ENCODE measurements at places on chromosomes 1 and 21. TPM values are rescaled to one million over a fixed set of nuclear protein-coding genes. Genes with fewer than 3 reads are reported as not detected.
A peak's percentile ranks its signal among the peaks of the same experiment; 100 is the strongest.

GRCh38 chr1:205913451-205914154 lies 29.7 kb downstream of the SLC26A9 start:
- H3K4me1 ChIP-seq, result no peaks in the 10 kb centered on the region
- H3K27me3 ChIP-seq, result no peaks in the 10 kb centered on the region
- DNase-seq, result no peak
- no peak overlapping the region for H3K4me3 ChIP-seq

DNA sequence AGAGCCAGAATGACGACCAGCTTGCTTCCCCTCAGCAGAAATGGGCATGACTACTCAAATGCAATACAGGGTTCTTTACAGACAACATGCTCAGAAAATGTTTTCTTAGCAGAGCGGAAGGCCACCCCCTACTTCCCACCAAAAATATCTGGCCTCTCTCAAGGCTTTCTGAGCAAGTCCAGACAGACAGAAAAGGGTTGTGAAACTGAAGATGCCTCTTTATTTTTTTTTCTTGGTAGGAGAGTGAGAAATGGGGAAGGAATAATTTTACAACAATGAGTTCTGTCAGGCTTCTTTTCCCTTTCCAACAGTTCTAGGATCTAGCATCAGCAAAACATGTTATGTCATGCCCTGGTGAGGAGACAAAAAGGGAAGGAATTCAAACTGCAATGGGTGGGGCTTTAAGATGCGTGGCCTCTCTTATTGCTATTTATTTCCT lies 172.0 kb upstream of the CAMK1G start:
- H3K27me3 ChIP-seq, result no peaks in the 10 kb centered on the region
- no peak overlapping the region for H3K4me3 ChIP-seq
- peaks cover 17% of the 10 kb centered on the region for H3K4me1 ChIP-seq
- DNase-seq, result no peak
- H3K27ac ChIP-seq, result no peak overlapping the region

GRCh38 chr1:1943834-1944570 lies 24.9 kb upstream of the TMEM52 start:
- H3K4me1 ChIP-seq, result no peaks in the 10 kb centered on the region
- peaks cover 4% of the 10 kb centered on the region for H3K27me3 ChIP-seq
- H3K4me3 ChIP-seq, result peak overlapping the region; percentile 35
- DNase-seq, result peak; percentile 84

The TRIM17 gene
- total RNA-seq, result 5.0 TPM

GRCh38 chr21:43904331-43904781 lies 39.3 kb downstream of the AGPAT3 start:
- DNase-seq, result no peak
- H3K4me3 ChIP-seq, result no peak overlapping the region
- no peaks in the 10 kb centered on the region for H3K36me3 ChIP-seq
- H3K27me3 ChIP-seq, result no peaks in the 10 kb centered on the region
- no peak overlapping the region for H3K27ac ChIP-seq

DNA sequence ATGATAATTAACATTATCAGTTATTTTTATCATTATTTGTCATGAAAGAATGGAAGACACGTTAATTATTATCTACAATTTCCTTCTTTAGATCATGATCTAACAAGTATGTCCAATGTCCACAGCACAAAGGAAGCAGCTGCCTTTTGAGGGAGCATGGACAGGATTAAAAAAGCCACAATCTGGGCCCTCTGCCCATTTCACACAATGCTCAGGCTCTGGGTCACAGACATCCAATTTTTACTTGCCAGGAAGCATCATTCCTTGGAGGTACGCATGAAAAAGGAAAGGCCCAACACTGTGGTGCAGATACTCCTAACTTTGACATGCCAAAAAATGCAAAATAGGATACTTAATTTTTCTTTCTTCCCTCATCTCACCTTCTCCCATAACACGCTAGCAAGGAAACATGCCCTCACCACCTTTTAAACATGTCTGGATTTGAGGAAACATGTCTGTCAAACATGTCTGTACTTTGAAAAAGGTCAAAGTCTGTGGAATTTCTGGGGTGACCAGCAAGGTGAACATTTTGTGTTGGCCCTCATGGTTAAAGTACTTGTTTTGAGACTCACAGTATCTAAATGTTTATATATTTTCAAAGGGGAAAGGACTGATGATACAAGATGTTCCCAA lies 40.0 kb downstream of the GADD45A start:
- no peaks in the 10 kb centered on the region for H3K36me3 ChIP-seq
- no peak overlapping the region for H3K27ac ChIP-seq
- no peak for DNase-seq

The PROX1 gene
- total RNA-seq, result 1.3 TPM

DNA sequence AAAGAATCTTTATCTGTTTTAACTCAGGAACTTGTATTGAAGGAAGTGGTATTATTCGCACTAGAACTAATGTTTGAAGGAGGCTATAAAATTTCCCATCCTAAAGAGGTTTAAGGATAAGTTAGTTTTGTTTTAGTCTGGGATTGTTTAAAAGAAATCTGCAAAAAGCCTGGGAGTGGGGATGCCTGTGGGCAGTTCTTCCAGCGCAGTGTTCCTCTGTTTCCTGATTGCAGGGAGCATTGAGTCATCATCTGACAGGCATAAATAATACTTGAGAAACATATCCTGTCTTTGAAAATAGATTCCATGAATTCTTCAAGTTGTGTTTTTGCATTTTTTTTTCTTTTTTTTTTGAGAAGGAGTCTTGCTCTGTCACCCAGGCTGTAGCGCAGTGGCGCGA lies 350.8 kb upstream of the PTBP2 start:
- H3K4me3 ChIP-seq, result no peak overlapping the region
- no peak overlapping the region for H3K27ac ChIP-seq
- DNase-seq, result no peak
- no peaks in the 10 kb centered on the region for H3K36me3 ChIP-seq
- no peaks in the 10 kb centered on the region for H3K27me3 ChIP-seq

GRCh38 chr1:244154872-244155531 lies 103.9 kb downstream of the ZBTB18 start:
- peak; percentile 69 for DNase-seq
- no peak overlapping the region for H3K27ac ChIP-seq
- peaks cover 7% of the 10 kb centered on the region for H3K4me1 ChIP-seq
- no peaks in the 10 kb centered on the region for H3K27me3 ChIP-seq
- no peaks in the 10 kb centered on the region for H3K36me3 ChIP-seq

- H3K27ac ChIP-seq, result no peak overlapping the region
- no peaks in the 10 kb centered on the region for H3K4me1 ChIP-seq
- H3K27me3 ChIP-seq, result no peaks in the 10 kb centered on the region
Observed at GRCh38 chr1:50508040-50508586, 84.9 kb upstream of the DMRTA2 start.

The ANKRD34A gene
- total RNA-seq, result 0.28 TPM

GRCh38 chr21:36783612-36784374 lies 84.9 kb downstream of the SIM2 start:
- H3K27me3 ChIP-seq, result no peaks in the 10 kb centered on the region
- H3K36me3 ChIP-seq, result no peaks in the 10 kb centered on the region
- no peak for DNase-seq

DNA sequence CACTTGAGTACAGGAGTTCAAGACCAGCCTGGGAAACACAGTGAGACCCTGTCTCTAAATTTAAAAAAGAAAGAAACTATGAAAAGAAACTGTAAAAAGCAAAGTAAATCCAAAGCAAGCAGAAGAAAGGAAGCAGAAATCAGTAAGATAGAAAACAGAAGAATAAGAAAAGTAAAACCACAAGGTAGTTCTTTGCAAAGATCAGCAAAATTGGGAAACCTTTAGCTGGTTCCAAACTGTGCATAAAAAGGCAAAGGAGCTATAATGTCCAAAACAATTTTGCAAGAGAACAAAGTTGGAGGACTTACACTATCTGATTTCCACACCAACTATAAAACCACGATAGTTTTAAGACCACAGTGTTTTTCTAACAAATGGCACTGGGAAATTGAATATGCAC lies 218.8 kb downstream of the RPS6KC1 start:
- no peak overlapping the region for H3K27ac ChIP-seq
- H3K4me1 ChIP-seq, result no peaks in the 10 kb centered on the region

GRCh38 chr1:3478187-3478586 lies 23.7 kb downstream of the ARHGEF16 start:
- no peaks in the 10 kb centered on the region for H3K27me3 ChIP-seq
- H3K27ac ChIP-seq, result no peak overlapping the region
- no peaks in the 10 kb centered on the region for H3K36me3 ChIP-seq
- DNase-seq, result no peak

DNA sequence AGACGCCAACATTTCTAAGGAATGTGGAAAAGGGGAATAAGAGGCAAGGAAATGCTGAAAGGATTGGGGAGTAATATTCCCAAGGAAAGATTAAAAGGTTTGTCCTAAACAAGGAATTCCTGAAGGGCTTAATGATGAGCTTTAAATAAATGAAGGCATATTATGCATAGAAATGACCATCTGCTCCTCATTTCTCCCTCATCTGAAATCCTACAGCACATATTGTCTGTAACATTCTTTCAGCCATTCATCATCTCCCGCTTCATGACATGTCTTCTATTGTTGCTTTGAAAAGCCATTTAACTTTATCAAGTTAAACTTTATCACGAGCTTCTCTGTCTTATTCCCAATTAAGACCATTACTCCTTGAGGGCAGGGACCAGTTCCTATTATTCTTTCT lies 608.7 kb upstream of the PLXNA2 start:
- no peak overlapping the region for H3K27ac ChIP-seq
- H3K27me3 ChIP-seq, result no peaks in the 10 kb centered on the region
- no peak for DNase-seq
- H3K4me3 ChIP-seq, result no peak overlapping the region
- no peaks in the 10 kb centered on the region for H3K4me1 ChIP-seq

GRCh38 chr1:169309178-169310166 lies 58.1 kb downstream of the NME7 start:
- H3K36me3 ChIP-seq, result no peaks in the 10 kb centered on the region
- H3K27ac ChIP-seq, result no peak overlapping the region
- H3K4me3 ChIP-seq, result no peak overlapping the region
- no peaks in the 10 kb centered on the region for H3K27me3 ChIP-seq
- no peak for DNase-seq

The TACSTD2 gene
- total RNA-seq, result not detected

- H3K4me1 ChIP-seq, result no peaks in the 10 kb centered on the region
- H3K27me3 ChIP-seq, result no peaks in the 10 kb centered on the region
- DNase-seq, result no peak
- H3K27ac ChIP-seq, result no peak overlapping the region
- H3K4me3 ChIP-seq, result no peak overlapping the region
Observed at GRCh38 chr21:30146558-30147282, 19.9 kb downstream of the CLDN17 start.

DNA sequence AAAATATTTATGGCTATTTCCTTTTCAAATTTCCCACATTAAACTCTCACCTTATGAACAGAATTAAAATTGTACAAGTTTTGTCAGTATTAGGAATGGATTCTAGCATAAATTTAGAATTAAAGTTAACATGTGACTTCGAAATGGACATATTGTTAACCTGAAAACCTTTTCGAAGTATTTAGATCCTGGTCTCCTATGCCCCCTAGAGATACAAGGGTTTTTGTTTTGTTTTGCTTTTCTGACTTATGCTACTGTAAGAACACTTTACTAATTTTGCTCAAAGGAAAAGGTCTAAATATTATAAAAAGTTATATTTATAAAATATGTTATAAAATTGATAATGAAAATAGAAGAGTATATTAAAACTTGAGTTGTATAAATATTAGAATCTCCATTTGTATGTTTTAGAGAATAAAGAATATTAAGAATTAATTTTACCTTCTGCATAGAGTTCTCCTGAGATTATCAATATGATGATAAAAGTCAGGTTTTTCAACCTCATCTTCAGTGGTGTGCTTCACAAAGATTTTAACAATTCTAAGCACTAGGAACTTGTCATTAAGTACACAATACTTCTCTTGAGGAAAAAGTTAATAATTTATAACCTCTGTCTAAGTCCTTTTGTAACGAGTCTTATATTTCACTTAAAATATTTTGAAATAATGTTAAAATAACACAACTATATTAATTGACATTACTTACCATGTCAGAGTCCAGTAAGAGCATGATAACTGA lies at the start of gene F13B:
Gene F13B (minus strand): TSS at position 542 of the 738 bp plus-strand sequence. CDS start 37 bp downstream, at position 505.
- H3K27me3 ChIP-seq, result no peaks in the 10 kb centered on the region
- no peak for DNase-seq
- H3K4me1 ChIP-seq, result no peaks in the 10 kb centered on the region
- H3K4me3 ChIP-seq, result no peak within 1 kb of the TSS
- no peak within 1 kb of the TSS for H3K27ac ChIP-seq

The CASQ2 gene
- not detected for total RNA-seq

GRCh38 chr1:229136822-229137221 lies 134.1 kb upstream of the RAB4A start:
- DNase-seq, result no peak
- peaks cover 7% of the 10 kb centered on the region for H3K4me1 ChIP-seq
- H3K4me3 ChIP-seq, result no peak overlapping the region
- H3K36me3 ChIP-seq, result no peaks in the 10 kb centered on the region
- H3K27me3 ChIP-seq, result no peaks in the 10 kb centered on the region

- H3K27me3 ChIP-seq, result no peaks in the 10 kb centered on the region
- no peak overlapping the region for H3K4me3 ChIP-seq
- no peak for DNase-seq
- H3K27ac ChIP-seq, result no peak overlapping the region
- no peaks in the 10 kb centered on the region for H3K4me1 ChIP-seq
Observed at GRCh38 chr1:58722967-58723366, 23.1 kb upstream of the MYSM1 start.

GRCh38 chr1:233045588-233045987 lies 95.2 kb downstream of the NTPCR start:
- no peaks in the 10 kb centered on the region for H3K36me3 ChIP-seq
- no peak overlapping the region for H3K27ac ChIP-seq
- H3K4me3 ChIP-seq, result no peak overlapping the region

The ASCL5 gene
- total RNA-seq, result not detected

- no peaks in the 10 kb centered on the region for H3K36me3 ChIP-seq
- peak overlapping the region; percentile 56 for H3K4me3 ChIP-seq
- peak; percentile 77 for DNase-seq
- peaks cover 6% of the 10 kb centered on the region for H3K27me3 ChIP-seq
- H3K27ac ChIP-seq, result no peak overlapping the region
Observed at GRCh38 chr1:148264374-148265276, 112.5 kb upstream of the NBPF11 start.

- H3K36me3 ChIP-seq, result no peaks in the 10 kb centered on the region
- H3K4me1 ChIP-seq, result peaks cover 26% of the 10 kb centered on the region
- no peaks in the 10 kb centered on the region for H3K27me3 ChIP-seq
- H3K4me3 ChIP-seq, result no peak overlapping the region
Observed at GRCh38 chr1:43067977-43068751, 103.9 kb downstream of the EBNA1BP2 start.

The CFHR3 gene
- 20.9 TPM for total RNA-seq

GRCh38 chr1:61224609-61225008 lies 142.2 kb downstream of the NFIA start:
- H3K27ac ChIP-seq, result no peak overlapping the region
- peaks cover 12% of the 10 kb centered on the region for H3K4me1 ChIP-seq
- no peaks in the 10 kb centered on the region for H3K27me3 ChIP-seq
- no peak overlapping the region for H3K4me3 ChIP-seq
- DNase-seq, result no peak

- H3K4me3 ChIP-seq, result peak overlapping the region; percentile 84
- no peaks in the 10 kb centered on the region for H3K4me1 ChIP-seq
- H3K36me3 ChIP-seq, result no peaks in the 10 kb centered on the region
- H3K27me3 ChIP-seq, result no peaks in the 10 kb centered on the region
Observed at GRCh38 chr1:146035048-146035423, 13.5 kb upstream of the HJV start.

GRCh38 chr21:42505090-42505726 lies 8.4 kb upstream of the SLC37A1 start:
- peaks cover 3% of the 10 kb centered on the region for H3K4me1 ChIP-seq
- H3K4me3 ChIP-seq, result no peak overlapping the region
- no peak for DNase-seq
- no peak overlapping the region for H3K27ac ChIP-seq
- no peaks in the 10 kb centered on the region for H3K36me3 ChIP-seq

Data from neural progenitor cell (in vitro differentiated cells).